GM18507 (cell line): ENCODE measurements at places on chromosomes 5 and 9.

DNA sequence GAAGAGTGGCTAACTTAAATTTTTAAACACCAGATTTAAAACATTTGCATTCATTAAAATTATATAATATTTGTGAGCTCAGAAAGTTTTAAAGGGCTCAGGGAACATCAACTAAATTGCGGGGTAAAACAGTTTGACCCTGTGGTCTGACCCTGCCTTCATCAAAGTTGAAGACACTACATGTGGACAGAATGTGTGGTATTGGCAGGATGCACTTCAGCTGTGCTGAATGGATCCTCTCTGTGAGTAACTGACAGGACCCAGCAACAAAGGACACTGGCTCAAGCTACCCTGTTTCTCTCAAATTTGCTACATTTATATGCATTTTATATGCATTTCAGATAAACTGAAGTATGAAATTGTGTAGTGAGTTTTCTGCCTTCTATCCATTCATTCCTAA lies 288.5 kb downstream of the ZNF608 start:
- no peak for DNase-seq

GRCh38 chr5:16881251-16881650 lies 54.8 kb downstream of the MYO10 start:
- DNase-seq, result no peak

GRCh38 chr5:61790678-61791077 lies 458.6 kb downstream of the ZSWIM6 start:
- DNase-seq, result peak; percentile 8

DNA sequence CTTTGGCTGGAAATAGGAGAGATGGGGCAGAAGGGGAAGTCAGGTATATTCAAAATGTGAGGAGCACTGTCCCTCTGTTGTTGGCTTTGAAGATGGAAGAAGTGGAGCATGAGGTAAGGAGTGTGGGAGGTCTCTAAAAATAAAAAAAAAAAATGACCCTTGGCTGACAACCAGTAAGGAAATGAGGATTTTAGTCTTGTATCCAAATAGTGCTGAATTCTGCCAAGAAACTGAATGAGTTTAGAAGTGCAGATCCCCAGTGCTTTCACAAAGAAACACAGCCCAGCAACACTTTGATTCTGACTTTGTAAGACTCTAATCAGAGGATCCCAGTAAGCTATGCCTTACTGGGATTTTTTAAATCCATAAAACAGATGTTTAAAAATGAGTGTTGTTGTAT lies 367.9 kb downstream of the CYLC2 start:
- no peak for DNase-seq

DNA sequence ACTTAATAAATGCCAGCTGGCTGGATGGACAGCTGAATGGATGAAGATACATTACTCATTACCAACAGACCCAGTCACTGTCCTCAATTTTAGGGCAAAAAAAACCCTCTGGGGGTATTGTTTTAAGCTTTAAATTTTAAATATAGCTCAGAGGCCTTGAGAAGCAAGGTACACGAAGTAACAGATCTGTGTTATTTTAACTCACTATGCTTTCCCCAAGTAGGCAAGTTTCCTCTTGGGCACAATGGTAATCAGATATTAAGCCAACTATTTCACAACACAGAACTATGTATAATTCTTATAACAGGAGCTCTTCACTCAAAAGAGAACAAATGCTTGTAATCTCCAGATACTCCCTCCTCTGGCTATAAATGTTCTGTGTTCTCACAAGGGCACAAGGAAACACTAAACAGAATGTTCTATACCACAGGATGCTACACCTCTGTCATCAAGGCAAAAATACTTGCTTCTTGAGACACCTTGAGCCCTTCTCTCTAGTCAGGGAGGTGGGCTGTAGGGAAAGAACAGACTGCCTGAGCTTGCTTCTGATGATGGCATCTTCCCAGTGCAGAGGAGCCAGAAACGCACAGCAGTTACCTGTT lies 443.8 kb downstream of the SPOCK1 start:
- no peak for DNase-seq

- no peak for DNase-seq
Measured at GRCh38 chr5:176796411-176796810, 13.9 kb upstream of the UNC5A start.

DNA sequence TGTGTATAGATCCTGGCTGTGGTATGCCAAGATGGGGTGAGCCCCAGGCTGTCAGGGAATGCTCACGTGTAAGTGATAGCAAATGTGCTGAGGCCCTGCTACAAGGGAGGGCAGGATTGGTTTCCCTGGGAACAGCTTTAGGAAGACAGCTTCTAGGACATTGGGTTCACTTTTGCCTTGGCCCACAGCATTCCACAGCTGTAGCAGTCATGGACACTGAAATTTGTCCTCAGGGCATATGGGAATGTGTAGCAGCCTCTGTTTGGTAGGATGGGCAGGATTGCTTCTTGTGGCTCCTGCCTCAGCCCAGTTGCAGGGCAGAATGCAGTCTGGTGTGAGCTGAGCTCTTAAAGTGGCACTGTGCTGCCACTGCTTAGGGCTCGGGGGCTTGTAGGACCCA lies 1061.7 kb upstream of the WWC1 start:
- no peak for DNase-seq

- DNase-seq, result no peak
Measured at GRCh38 chr5:127402361-127402760, 111.8 kb downstream of the MEGF10 start.

DNA sequence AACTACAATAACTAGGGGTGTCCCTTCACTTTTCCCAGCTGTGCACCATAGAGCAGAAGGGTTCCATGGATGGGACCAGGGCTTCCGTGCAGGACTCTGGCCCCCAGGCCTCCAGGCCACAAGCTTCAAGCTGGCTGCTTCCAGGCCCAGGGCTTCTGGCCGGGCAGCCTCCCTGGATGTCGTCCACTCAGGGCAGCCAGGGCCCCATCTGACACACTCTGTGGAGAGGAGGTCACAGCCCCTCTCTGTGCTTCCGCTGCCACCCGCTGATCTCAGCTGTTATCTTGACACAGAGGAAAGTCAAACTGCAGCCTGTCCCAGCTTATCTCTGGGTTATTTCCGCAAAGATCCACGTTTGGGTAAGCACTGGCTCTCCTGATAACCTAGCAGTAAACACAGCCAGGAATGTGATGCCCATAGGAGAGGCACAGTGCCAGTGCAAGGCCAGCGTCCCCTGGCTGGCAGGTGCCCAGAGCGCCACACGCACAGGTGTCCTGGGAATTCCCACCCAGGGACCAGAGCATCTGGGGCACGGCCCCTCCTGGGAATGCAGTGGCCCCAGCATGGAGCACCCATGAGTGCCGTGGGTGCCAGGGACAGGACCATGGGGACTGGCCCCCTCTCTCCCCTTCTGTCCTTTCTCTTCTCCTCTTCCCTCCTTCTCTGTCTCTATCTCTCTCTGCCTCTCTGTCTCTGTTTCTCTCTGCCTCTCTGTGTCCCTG lies 15.6 kb upstream of the SLC6A19 start:
- DNase-seq, result no peak

- no peak for DNase-seq
Measured at GRCh38 chr5:118611332-118611945, 376.9 kb downstream of the DTWD2 start.

DNA sequence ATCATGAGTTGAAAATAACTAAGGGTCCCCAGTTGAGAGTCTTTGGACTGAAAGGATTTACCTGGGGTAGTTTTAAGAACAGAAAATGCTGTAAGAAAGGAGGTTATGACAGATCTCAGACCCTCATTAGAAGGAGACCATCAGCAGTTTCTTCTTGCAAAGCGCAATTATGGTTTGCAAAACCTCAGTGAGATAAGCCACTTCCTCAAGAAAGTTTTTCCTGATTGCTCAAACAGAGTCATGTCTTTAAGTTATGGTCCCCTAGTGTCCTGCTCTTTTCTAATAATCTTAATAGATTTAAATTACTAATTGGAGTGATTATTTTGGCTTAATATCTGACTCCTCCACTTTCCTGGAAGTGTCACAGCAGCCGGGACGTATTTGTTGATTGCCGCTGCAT lies 293.2 kb upstream of the KLF4 start:
- no peak for DNase-seq

- DNase-seq, result no peak
Measured at GRCh38 chr5:100616291-100616690, 81.1 kb downstream of the FAM174A start.

GRCh38 chr5:78335976-78336375 lies 24.4 kb upstream of the SCAMP1 start:
- no peak for DNase-seq

DNA sequence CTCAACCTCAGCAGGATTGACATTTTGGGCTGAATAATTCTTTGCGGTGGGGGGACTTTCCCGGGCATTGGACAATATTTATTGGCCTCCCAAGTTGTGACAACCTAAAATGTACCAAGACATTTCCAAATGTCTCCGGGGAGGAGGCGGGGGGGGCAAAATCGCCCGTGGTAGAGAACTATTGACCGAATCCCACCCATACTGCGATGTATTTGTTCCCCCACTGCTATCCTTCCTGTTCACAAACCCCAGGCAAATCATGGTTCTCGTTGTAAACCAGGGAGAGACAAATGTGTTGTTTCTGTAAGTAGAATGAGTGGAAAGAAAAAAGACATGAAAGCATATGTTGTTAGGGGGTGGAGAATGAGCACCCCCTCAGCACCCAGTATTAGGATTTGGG lies 141.9 kb downstream of the PSAT1 start:
- DNase-seq, result no peak

DNA sequence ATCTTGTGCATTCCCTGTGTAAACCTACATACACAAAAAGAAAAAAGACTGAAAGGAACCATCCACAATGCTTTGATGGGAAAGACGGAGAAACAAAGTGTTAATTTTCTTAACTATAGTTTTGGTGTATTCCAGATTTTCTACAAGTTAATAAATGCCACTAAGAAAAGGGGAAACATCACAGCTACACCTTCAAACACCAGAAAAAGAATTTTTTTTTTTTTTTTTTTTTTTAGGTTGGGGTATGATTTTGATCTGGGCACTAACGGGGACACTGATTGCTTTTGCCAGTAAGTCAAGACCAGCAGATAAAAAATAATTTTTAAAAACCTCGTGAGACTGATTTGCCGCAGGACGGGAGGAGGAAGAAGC lies 334 bp upstream of the THG1L start:
- DNase-seq, result no peak

DNA sequence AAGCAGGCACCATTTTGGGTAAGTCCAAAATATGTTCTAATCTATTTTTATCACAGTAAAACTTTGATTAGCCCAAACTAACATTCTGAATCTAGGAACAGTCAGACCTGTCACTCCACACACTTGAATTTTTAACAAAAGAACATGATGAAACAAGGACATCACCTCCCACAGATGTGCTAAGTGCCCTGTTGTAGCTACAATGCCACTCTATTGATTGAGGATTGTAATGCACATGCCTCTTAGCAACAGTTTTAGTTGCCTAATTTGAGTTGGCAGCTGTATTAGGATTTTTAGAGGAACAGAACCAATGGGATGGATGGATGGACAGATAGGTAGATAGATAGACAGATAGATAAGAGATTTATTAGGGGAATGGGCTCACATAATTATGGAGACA lies 20.3 kb upstream of the RNF20 start:
- no peak for DNase-seq

GRCh38 chr5:97545886-97546535 lies 363.0 kb upstream of the RIOK2 start:
- DNase-seq, result no peak

GRCh38 chr5:173165177-173166016 lies 21.1 kb downstream of the BNIP1 start:
- DNase-seq, result no peak
